ENCODE measurements at places on chromosomes 2 and 18.

DNA sequence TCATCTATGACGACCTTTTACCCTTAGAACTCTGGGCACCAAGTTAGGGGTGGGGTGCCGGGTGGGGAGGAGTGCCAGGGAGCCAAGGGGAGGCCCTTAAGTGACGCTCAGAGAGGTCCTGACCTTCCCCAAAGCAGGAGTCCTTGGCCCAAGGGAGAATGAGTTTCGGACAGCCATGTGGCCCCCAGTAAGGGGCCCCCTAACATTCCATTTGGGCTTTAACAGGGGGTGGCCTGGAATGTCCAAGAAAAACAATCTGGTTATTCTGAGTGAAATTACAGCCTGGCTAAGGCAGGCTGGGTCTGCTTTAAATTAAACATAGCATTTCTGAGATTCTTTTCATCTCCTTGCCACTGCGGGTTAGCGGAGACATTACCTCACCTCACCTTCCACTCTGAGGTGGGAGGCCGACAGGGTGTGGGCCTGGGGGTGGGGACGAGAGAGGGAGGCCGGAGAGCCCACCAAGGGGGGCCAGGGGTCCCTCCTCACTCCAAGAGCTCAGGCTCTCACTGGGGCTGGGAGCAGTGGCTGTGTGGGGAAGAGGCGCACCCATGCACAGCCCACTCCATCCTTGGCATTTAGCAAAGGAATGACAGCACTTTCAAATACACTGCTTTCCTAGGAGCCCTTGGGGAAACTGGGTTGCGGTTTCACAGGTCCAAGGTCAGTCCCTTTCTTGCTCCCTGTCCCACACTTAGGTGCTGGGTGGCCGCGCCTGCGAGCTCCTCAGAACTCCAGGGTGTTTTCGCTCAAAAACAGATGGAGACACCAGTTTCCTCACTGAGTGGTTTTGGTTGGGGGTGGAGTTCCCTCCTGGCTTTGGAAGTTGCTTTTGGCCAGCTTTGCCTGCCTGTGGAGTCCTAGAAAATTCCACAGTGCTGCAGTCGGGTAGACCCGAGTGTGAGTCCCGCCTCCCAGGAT, 107.4 kb downstream of the POLR1A start:
- no peak for DNase-seq

DNA sequence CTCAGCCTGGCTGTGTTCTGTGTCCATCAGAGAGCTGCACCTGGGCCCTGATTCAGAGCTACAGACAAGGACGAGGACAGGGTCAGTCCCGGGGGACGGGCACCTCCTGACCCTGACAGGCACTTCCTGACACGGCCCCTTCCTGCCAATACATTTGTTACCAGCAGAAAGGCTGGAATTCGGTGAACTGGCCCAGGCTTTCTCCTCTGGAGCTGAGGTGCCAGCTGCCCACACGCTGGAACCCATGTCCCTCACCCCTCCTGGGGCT, 12.3 kb upstream of the ZNF519 start:
- no peak for DNase-seq

DNA sequence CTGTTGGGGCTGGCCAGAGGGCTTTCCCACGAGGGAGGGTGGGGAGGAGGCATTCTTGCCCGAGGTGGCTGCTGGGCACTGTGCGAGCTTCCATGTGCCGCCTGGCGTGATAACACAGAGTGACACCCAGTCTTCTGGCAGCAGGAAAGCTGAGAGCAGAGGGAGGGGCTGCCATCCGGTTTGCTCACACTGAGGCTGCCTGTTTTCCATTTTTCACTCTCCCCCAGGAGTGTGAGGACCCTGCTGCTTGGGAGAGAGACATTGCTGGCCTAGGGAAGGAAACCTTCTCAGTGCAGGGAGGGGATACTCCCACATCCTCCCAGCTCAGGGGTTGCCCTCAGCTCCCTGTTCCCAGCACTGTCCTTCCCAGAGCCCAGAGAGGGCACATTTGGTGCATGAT, 73.1 kb downstream of the INHBB start:
- DNase-seq, result no peak

GRCh38 chr2:206856513-206856912, 82.8 kb upstream of the CPO start:
- no peak for DNase-seq

DNA sequence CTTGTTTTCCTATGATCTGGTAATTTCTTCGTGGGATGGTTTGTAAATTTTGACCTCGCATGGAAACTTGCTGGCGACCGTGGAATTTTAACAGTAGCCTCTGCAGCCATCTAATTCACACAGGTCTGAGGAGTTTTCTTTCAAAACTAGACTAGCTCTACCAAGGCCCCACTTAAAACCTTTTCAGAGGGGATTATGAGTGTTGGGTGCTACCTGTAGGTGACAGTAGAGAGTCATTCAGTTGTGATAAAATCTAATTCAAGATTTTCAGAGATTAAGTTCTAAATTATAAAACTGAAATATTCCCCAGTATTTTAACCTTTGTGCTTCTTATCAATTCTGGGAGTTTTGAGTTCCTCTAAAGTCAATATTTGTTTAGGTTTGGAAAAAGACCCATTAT, 31.0 kb downstream of the THSD7B start:
- DNase-seq, result no peak

- DNase-seq, result no peak
Observed at GRCh38 chr2:200235533-200235932, 71.0 kb upstream of the SPATS2L start.

DNA sequence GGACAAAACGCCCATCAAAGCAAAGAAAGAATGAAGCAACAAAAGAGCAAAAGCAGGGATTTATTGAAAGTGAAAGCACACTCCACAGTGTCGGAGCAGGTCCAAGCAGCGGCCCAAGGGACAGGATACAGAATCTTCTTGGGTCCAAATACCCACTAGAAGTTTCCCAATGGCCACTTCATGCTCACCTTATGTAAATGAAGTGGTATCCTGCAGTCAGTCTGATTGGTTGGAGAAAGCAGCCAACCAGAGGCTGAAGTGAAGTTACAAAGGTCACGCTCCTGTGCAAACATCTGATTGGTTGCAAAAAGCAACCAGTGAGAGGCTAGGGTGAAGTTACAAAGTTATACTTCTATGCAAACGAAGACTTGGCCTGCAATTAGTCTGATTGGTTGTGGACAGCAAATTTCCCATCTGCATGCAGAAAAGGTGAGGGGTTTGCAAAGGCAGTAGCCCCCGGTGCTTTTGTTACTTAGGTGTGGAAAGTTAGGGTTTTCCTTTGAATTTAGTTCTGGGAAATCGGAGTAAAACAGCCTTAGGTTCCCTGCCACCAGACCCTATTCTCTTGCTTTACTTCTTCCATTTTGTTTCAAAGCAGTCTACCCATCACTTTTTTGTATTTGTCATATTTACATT, 12.9 kb downstream of the DUSP19 start:
- DNase-seq, result no peak

DNA sequence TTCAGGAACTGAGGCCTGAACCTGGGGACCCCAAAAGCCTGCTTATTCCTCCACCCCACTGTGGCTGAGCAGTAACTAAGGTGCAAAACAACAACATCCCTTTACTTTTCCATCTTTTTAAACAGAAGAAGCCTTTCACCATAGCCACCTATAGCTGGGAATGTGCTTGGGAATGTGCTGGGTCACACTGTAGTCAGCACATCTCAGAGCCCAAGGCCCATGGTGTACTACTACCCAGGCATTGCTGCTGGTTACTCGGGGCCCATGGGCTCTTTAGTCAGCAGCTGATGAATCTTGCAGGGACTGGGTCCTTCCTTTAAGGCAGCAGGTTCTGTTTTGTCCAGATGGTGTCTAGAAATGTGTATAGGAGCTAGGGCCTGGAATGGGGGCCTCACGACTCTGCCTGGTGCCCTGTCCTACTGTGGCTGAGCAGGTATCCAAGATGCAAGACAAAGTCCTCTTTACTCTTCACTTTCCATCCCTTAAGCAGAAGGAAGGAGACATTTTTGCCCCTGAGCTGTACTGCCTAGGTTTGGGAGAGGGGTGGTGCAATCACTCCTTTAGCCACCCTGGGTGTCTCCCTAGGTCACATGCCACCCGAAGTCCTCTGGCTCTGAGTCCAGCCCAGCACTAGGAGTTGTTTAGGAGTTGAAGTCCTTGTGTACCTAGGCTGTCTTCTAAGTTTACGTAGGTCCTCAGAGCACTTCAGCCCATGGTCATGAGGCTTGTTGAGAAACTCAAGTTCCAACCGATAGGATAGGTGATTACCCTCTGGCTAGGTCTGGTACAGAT, 70.1 kb downstream of the OXER1 start:
- no peak for DNase-seq

DNA sequence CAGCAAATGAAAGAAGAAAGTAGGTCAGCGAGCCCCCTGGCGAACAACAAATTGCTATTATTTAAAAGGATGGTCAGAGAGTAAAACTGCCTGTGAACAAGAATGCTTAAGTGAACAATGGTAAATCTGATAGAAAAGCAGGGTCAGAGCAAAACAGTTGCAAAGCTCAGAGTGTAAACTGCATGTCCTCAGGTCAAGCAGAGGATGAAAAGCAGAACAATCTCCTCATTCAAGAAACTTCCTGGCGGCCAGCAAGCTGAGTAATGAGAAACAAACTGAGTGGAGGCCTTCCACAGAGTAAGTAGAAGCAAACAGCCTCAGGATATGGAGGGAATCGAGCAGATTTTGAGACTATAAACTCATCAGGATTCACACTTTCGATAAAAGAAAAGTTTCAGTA, 117.9 kb downstream of the PPP1R1C start:
- DNase-seq, result no peak

DNA sequence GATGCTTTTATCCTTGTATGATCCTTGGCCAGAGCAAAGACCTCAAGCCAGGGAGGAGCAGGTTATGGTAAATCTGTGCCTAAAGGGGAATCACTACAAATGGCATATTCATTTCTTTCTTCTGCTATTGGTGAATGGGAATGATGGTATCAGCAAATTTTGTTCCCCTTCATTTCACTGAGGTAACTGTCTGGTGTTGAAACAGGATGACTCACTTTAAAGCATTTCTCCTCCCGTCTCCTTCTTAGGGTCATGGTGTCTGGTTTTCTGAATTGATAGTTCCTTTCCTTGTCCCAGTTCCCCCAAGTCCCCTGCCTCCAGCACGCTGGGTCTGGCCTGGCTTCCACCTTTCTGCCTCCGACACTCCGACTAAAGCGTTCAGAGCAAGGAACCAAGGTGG, 109.2 kb downstream of the MREG start:
- no peak for DNase-seq

DNA sequence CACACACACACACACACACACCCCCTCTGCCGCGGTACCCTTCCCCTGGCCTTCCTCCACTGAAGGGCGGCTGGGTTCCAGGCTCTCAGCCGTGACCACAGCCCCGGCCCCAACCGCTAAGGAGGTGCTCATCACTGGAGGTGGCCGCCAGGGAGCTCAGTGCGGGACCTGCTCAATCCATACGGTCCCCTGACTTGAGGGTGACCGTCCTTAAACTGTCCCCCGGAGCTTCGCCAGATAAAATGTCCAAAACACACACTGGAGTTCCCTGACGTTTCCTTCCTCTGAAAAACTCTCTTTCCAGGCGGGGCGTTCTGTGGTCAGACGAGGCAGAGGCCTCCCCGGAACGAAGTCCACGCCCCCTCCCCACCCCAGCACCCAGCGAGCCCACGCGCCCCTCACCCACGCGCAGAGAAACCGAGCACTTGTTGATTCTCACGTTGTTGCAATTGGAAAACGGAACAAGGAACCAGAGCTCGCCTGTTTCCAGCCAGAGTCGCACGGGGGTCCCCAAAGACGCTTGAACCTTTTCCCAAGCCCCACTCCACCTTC, 1.4 kb downstream of the MBP start:
- DNase-seq, result no peak

DNA sequence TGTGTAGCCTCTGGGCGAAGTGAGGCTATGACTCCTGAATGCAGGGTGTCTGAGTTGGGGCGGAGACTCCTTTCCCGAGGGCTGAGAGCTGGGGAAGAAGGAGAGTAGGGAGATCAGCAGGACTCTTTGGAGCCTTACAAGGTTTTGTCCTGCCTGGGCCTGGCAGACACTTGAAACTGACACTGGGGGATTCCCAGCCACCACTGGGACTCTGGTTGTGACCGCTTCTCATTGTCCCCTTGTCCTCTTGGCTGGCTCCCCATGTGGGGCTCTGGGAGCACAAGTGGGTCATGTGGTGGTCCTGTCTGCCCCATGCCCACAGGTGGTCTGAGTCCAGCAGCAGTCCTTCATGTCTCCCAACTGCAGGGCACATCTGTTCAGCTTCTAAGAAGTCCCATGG, 78.2 kb upstream of the MGAT4A start:
- no peak for DNase-seq

GRCh38 chr2:231007286-231008098, 11.6 kb downstream of the SPATA3 start:
- DNase-seq, result no peak

DNA sequence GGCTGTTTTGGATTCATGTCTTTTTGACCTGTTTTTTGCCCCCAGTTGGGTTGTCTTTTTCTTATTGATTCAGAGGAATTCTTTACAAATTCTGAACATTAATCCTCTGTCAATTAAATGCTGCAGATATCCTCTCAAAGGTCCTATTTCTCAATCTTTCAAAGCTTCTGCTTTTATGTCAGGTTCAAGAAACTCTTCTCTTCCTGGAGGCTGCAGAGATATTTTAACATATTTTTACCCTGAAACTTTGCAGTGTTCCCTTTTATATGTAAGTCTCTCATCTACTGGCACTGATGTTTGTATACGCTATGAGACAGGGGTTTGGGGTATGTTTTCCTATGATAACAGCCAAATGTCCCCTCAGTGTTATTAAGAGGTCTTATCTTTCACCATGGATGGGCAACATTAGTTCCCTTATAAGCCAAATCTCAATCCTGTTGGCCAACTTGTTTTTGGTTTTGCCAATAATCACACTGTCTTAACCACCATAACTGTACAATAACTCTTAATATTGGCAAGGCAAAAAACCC, 159.3 kb downstream of the HDAC4 start:
- no peak for DNase-seq

GRCh38 chr2:173307293-173307692, 47.4 kb upstream of the CDCA7 start:
- no peak for DNase-seq

- no peak for DNase-seq
Observed at GRCh38 chr2:7333189-7333765, 416.1 kb downstream of the RNF144A start.

GRCh38 chr2:192162392-192163042, 32.2 kb downstream of the TMEFF2 start:
- no peak for DNase-seq

GRCh38 chr2:29033172-29033571, 41.2 kb downstream of the PCARE start:
- no peak for DNase-seq

- DNase-seq, result no peak
Observed at GRCh38 chr2:226726546-226726945, 73.1 kb downstream of the IRS1 start.

- DNase-seq, result no peak
Observed at GRCh38 chr18:57816208-57816954, 13.3 kb upstream of the ATP8B1 start.

GRCh38 chr2:14930441-14930840, 297.9 kb downstream of the LRATD1 start:
- no peak for DNase-seq
